ENCODE measurements at places on chromosomes 3 and 15.

- DNase-seq: no peak
These were observed 60.3 kb downstream of the FEM1B start for GRCh38 chr15:68337826-68338225.

- DNase-seq: no peak
These were observed 697 bp upstream of the RAB5A start for GRCh38 chr3:19945969-19946831.

DNA sequence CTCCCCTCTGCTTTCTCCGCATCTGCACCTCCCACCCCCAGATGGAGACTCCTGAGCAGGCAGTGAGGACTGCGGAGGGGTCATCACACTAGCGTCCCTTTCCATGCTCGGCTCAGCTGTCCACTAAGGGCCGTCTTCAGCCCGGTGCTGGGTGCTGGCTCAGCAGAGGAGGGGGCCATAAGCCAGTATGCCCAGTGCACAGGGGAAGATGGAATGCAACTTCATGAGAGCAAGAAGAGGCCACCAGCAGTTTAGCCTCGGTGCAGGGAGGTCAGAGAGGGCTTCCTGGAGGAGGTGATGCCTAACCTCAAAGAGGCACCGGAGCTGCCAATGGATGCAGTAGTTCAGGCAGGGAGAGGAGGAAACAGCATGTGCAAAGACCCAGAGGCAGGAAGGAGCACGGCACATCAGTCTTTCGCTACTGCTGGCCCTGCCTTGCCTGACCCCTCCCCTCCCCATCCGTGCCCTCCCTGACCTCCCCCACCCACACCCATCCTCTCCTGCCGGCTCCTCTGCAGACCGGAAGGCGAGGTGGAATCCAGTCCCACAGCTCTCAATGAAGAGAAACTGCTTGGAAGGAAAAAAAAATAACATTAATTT is 15.2 kb upstream of the PLXND1 start:
- no peak for DNase-seq

DNA sequence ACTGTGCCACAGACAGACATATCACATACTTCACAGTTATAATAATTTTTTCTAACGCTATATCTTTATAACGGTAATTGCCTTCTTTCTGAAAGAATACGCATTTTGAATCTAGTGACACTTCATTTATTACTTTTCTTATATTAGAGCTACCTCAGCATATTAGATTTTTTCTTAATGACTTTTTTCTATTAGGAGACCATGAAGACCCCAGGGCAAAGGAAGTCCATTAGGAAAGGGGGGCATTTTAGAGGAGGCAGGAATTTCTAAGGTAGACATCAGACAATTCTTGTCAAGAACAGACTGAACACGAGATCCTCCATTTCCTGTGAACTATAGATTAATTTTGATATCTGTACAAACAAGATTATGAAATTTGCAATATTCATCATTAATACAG is 90.5 kb upstream of the NSMCE3 start:
- no peak for DNase-seq

GRCh38 chr15:22989576-22990477 is 9.7 kb upstream of the CYFIP1 start:
- DNase-seq: no peak

DNA sequence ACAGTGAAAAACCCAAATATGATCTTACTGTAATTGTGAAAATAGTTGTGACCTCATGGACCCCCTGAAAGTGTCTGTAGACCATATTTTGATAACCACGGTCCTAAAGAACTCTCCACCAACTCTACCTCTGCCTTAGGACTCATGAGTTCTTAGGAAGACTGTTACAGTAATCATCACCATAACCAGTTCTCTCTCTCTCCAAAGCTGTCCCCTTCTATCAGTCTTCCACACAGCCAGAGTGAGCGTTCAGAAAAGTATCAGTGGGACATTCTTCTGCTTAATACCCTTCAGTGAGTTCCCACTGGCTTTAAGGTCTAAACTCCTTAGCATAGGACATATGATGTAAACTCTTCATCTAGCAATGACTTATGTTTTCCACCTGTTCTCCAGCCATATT is 27.6 kb upstream of the ST6GAL1 start:
- DNase-seq: no peak

GRCh38 chr3:72473156-72473555 is 375.1 kb downstream of the SHQ1 start:
- no peak for DNase-seq

DNA sequence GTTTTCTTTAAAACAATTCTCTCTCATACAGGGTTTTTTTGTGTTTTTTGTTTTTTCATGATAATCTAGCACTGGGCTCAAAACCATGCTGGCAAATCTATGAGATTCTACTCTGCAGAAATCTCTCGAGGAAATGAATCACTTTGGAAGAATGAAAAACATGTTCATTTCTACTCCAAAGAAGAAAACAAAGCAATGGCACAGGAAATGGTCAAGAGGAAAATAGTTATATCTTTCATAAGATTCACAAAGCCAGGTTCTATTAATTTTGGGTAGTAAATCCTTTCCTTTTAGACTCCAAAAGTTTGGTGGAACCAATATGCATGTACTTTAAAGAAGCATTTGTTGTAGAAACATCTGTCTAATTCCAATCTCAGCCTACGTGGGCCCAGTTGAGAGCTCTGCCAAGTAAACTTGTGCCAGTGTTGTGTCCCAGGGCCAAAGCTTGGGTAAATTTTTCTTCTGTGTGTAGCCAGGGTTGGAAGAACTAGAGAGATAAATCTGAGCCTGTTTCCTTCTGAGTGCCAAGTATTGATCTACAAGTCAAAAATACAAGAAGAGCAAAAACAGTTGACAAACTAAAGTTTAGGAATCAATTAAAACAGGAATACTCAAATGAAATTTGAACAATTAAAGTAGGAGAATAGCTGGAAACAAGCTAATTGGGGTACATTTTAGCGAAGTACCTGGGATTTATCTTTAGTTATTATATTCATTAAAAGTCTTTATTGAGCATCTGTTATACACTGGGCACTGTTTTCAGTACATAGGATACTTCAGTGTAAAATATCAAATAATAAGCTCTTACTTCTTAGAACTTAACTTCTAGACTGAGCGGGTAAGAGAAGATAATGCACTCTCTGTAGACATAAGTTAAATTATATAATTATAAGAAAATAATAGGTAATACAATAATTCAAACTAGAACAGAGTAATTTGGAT is 657.5 kb upstream of the NECTIN3 start:
- no peak for DNase-seq

DNA sequence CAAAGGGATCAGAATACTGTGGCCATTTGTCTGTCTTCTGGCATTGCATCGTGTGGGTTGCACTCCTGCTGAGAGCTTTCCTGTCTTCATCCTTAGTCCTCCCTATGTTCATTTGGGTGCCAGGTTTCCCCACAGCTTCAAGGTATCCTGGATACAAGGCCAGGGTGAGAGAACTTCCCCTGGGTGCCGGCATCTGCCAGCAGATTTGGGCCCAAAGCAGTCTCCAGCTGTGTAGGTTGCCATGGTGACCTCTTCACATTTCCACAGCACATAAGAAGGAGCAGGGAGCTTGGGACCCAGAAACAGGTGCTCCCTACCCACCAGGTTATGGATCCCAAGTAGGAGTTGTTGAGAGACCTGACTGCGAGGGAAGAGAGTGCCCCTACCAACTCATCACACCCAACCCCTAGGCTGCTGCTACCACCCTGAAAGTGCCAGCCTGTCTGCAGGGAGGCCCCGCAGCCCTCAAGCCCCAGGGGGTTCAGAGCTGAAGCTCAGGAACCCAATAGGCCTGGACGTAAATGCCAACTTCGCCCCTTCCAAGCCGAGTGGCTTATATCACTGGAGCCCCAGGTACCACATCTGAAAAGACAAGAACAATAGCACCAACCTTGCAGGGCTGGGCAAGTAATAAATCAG is 19.9 kb downstream of the TTC21A start:
- DNase-seq: no peak

DNA sequence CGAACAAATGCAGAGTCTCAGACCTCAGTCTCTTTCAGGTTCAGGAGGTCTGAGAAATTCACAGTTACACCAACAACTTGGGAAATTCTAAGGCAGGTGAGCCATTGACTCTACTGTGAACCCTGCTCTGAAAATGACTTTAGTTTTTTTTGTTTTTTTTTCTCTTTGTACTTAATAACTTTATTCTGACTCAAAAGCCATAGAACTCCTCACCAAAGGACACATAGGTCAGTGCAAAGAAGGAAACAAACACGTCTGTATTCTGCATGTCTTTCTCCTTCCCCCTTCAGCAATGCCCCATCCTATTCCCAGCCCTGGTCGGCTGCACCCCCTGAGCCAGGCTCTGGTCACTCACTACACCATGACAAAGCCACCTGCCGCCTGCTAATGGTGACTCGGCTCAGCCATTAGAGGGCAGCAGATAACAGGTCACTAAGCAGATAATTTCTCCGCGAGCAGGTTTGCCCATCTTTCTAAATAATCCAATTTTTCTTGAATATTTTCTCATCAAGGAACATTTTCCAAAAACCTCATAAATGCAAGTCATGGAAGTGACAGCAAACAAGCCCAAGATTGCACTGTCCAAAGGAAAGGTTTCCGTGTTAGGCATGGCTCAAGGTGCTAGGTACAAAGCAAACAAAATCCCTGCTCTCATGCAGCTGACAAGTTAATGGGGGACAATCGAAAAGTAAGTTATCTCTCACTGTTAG is 37.7 kb downstream of the TM4SF4 start:
- DNase-seq: peak; percentile 43

GRCh38 chr3:178676942-178677790 is 140.9 kb downstream of the KCNMB2 start:
- DNase-seq: no peak

DNA sequence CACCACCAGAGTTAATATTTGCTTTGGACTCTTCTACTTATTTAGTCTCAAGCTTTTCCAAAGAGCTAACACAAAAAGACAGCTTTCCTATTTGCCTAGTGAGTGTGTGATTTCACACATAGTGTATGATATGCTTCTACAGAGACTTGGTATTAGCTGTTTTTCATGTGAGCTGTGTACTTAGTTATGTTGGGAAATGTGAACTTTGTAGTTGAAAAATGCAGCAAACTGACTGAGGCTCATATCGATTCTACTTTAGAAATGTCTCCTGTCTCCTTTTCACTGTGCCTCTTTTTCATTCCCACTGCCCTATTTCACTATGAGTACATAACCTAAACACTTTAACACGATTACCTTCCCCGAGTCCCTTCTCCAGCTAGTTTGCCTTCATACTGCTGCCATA is 136.5 kb downstream of the ALCAM start:
- no peak for DNase-seq

DNA sequence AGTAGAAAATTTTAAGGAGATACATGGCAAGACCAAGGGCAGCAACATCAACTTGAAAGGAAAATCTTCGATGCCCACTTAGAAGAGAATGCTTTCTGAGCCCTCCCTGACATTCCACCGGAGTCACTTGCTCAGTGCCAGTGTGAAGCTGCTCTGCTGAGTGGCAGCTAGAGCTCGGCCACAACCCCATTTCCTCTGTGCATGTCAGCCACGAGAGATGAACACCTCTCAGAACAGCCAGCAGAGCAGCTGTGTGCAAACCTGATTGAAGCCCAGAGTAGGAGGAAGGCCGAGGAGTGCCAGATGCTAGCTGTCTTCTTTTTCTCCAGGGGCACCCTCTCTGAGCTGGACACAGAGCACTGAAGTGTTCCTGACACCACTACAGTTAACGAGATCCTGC is 12.2 kb downstream of the TARS3 start:
- DNase-seq: no peak

DNA sequence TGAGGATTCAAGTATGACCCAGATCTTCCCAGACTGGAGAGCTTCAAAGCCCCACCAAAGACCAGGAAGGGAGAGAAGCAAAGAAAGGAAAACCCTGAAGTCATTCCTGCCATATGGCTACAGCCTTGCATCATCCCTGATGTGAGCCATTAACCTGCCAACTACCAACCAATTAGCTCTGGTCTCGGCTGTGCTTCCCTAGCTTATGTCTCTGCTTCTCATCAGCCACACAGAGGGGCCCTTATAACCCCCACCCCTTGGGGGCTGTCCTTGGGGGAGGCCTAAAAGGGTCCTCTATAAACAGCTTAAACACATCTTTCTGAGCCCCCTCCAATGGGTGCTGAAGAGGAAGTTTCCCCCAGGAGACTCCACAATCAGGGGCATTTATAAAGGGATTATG is 52.8 kb downstream of the NOX5 start:
- DNase-seq: no peak

DNA sequence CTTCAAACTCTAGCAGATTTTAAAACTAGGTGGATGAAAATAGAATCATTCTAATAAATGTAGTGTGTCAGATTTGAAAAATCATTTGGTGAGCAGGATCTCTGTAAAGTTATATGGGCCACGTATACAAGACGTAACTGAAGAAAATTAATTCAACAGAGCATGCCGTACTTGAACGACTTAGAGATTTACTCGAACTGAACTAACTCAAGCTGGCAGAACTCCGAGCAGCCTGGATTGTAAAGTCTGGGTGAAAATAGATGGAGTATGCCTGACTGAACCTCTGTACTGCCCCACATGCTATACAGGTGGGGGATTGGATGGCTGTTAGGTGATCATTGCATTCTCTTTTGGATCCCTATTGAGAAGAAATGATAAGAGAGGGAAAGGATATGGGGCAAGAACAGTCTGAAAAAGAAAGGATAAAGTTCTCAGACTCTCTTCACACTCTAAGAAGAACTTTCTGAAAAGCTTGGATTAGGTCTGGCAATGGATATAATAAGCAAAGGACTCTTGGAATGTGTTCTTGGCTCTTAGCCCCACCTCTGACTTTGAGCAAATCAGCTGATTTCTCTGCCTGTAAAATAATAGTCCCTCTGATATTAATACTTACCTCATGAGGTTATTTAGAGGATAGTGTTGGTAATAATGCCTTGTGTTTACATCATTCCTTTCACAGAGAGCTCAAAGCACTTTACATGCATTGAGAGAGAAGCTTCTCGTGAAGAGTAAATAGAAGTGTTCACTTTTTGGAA is 147.5 kb downstream of the FILIP1L start:
- no peak for DNase-seq

- DNase-seq: no peak
These were observed 11.0 kb upstream of the C3orf49 start for GRCh38 chr3:63807961-63808565.

GRCh38 chr3:184737063-184737462 is 25.2 kb upstream of the MAGEF1 start:
- DNase-seq: no peak

DNA sequence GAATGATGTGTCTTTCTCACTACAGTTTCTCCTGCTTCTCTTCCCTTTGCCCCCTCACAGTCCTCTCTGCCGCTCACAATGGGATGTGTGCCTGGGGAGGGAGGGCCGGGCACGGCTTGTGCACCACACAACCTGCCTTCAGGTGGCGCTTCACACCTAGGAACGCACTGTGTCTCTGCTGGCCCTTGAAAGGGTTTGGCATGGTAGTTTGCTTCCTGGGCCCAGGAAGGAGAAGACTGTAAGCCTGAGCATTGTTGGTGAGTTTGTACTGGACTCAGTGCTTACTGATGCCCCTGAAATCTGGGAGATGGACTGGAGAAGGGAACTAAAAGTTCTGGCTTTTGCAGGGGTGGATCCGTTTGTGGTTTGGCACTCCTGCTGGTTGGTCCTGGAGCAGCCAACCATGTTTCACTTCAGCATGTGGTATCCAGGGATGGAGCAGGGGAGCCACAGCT is 9.2 kb downstream of the ALPK3 start:
- no peak for DNase-seq

- DNase-seq: no peak
These were observed 29.1 kb upstream of the VIPR1 start for GRCh38 chr3:42473083-42473932.
